H7 (cell line): ENCODE measurements at places on chromosomes 4 and X. TPM values are rescaled to one million over a fixed set of nuclear protein-coding genes. Genes with fewer than 3 reads are reported as not detected.

Gene FAM50A
- 44.0 and 46.6 TPM in 2 replicates for total RNA-seq

Gene RBM46
- total RNA-seq = 0.73 and 2.3 TPM in 2 replicates

Gene MAGEA4
- total RNA-seq = 94.1 and 138 TPM in 2 replicates

Gene QRFPR
- 1.4 and 2.3 TPM in 2 replicates for total RNA-seq

Gene MAGEE2
- not detected in 2 replicates for total RNA-seq

Gene NKX1-1
- total RNA-seq = not detected in 2 replicates

Gene RIBC1
- total RNA-seq = 0.69 and 2.0 TPM in 2 replicates

Gene ARSJ
- total RNA-seq = 2.3 and 2.7 TPM in 2 replicates

Gene RTL3
- not detected in 2 replicates for total RNA-seq

Gene ASIC5
- not detected in 2 replicates for total RNA-seq

Gene VGLL1
- not detected in 2 replicates for total RNA-seq

Gene SERPINA7
- not detected in 2 replicates for total RNA-seq
